Activated T-cell treated with anti-CD3 and anti-CD28 coated beads, Interleukin-2, amount 50 U/mL, for 24 hours (primary cell): ENCODE measurements at places on chromosomes 6 and 20.

GRCh38 chr6:125117818-125118217 lies 35.8 kb upstream of the TPD52L1 start:
- DNase-seq = no peak

- DNase-seq = no peak
These were observed 365.7 kb upstream of the EPHA7 start for GRCh38 chr6:93784794-93785693.

DNA sequence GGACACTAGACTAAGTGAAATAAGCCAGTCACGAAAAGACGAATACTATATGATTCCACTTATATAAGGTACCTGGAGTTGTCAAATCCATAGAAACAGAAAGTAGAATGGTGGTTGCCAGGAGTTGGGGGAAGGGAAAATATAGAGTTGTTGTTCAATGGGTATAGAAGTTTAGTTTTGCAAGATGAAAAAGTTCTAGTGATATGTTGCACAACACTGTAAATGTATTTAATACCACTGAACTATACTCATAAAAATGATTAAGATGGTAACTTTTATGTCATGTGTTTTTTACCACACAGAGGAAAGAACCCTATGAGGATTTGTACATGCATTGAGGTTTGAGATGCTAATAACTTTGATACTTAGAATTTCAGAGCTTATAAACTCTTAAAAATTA lies 46.0 kb upstream of the TRAM2 start:
- DNase-seq = no peak

GRCh38 chr6:133710826-133711225 lies 178.1 kb upstream of the TCF21 start:
- no peak for DNase-seq

- DNase-seq = no peak
These were observed 92.6 kb downstream of the RNGTT start for GRCh38 chr6:88870717-88871330.

DNA sequence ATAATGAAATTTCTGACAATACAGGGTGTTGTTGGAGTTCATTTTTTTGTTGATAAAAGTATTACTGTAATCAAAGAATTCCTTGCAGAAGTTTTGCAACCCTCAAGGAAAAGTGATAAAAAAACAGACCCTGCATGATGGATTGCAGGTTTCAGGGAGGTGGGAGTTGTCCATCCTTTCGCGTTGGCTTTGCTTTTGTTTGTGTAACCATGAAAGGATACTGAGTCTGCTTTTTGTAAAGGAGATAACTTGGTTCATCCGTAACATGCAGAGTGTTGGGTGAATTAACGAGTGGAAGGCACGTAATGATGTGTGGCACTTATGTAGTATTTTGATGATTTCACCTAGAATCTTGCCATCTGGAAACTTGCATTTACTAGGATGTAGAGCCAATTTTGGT lies 23.6 kb downstream of the FOXO3 start:
- DNase-seq = no peak

DNA sequence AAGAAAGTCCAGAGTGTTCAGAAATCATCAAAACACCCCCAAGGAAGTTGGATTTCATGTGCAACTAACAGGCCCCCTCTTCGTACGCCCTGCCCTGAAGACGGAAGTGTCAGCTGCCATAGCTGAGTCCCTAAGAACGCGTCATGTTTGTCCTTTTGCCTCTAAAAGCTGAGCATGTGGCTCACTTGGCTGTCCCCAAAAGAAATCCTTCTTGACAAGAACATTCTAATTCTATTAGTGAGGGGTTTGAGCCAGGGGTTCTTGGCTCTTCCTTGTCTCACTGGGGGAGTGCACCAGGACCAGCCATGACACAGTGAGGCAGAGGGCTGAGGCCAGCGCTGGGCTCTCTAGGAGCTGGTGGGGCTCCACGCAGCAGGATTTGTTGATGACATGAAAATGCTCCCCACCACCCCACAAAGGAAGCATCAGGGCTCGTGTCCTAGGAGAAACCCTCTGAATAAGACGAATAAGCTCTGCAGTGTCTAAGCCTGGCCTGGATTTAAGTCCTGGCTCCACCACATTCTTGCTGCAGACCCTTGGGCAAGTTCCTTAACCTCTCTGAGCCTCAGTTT lies 20.0 kb upstream of the SPO11 start:
- no peak for DNase-seq

GRCh38 chr20:57819691-57820380 lies 110.0 kb upstream of the PMEPA1 start:
- DNase-seq = no peak

- DNase-seq = peak; percentile 82
These were observed 7.9 kb upstream of the CDSN start for GRCh38 chr6:31128093-31128676.

DNA sequence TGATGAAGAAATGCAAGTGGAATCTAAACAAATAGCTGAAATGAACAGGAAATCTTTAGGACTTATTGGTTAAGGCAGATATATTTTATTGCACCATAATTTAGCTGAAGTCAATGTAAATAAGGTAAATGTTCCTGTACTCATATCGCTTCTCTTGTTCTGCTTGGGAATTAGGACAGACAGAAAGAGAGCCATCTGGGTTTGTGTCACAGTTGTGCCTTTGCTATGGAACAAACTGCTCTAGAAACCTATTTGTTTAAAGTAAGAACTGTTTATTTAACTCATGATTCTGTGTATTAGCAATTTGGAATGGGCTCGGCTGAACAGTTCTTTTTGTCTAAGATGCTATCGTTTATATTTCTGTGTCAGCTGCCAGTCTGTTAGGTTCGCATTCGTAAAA lies 143.8 kb upstream of the KHDRBS2 start:
- no peak for DNase-seq
